Psoas muscle (tissue), 8 donors: ENCODE measurements at places on chromosomes 5 and 9. TPM values are rescaled to one million over a fixed set of nuclear protein-coding genes. Genes with fewer than 3 reads are reported as not detected.
A peak's percentile ranks its signal among the peaks of the same experiment; 100 is the strongest.

DNA sequence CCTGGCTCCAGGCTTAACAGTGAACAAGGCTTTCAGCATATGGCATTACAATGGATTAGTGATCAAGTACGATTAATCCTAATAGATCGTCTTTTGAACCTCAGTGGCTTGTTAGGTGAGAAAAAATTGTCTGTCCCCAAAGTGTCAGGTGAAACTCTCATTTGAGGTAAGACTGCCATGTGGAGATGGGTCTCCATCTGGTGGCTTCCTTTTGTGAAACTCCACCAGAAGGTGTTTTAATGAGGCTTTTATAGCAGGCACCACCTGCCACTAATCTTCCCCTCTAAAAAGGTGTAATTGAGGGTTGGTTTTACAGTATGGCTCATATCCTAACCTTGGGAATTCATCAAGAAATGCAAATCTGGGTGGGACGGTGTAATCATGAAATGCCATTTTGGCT lies 471.1 kb upstream of the MPDZ start:
- no peak for DNase-seq

- DNase-seq, result no peak
Measured at GRCh38 chr5:170769898-170770416, 13.6 kb upstream of the GABRP start.

DNA sequence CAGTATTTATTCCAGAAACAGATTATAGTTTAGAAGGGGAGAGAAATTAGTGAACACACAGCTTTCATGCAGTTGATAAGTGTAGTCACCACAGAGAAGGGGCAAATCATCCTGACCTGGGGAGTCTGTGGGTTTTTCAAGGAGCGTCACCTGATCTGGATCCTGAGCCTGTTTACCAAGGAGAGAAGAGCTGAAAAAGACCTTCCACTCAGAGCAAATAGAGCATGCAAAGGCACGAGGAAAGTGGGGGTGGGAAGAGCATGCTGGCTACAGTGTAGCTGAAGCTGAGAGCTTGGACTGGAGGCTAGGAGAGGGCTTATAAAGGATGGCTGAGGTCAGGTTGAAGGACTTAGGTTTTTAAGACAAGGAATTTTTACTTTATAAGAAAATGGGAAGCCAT lies 30.4 kb downstream of the ACO1 start:
- no peak for DNase-seq

GRCh38 chr9:35395076-35395705 lies 94.7 kb upstream of the RUSC2 start:
- DNase-seq, result peak; percentile 69

DNA sequence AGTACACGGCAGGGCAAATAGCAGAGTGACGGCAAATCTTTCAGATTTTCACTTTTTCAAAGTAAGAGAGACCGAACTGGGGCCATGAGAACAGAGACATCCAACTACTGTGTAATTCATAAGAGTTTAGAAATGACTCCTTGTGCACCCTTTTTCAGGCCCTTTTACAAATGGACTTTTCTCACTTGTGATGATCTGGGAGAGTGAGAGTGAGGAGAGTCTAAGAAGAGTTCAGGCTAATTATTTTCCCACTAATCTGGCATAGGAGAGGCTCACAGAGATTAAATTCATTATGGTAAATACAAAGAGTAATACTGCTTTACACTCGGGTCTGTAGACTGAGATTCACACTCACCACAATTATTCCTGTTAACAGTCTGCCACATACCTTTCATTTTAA lies 880 bp upstream of the CCNG1 start:
- no peak for DNase-seq

DNA sequence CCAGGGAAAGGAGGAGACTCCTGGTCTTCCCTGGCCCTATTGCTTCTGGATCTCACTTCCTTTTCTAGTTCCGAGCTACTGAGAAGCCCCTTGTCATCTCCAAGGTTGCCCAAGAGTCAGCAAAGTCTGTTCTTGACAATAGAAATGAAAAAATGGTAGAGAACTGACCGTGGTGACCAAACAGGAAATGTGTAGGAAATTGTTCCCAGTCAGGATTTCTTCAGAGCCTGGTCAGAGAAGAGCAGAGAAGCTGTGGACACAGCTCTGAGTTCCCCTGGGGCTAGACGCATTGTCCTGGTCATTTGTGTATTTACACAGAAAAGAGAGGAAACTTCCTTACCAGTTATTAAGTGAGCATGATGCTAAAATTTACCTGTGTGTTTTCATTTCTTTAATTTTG lies 35.6 kb downstream of the S1PR3 start:
- DNase-seq, result no peak

The C5orf34 gene
- total RNA-seq, result 0.54 TPM

DNA sequence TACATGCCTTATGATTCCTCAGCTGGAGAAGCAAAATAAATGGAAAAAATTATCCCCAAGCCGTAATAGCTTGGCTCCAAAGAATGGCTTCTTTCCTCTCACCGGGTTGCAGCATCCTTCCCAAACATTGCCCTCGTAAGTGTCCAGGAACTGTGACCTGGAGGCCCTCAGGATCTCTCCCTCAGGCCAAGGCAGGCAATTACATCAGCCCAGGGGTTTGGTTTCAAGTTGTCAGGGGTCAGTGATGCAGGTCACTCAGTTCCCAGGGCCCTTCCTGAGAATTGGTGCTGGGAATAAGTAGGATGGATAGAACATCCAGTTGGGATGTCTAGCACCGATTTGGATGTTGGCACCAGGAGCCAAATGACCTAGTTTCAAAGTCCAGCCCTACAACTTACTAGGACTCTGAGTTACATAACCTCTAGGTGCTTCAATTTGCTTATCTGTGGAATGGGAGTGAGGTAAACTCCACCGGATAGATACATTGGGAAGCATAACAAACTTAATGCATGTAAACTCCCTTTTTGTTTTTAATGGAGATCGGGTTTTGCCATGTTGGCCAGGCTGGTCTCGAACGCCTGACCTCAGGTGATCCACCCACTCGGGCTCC lies 133.5 kb upstream of the DAP start:
- DNase-seq, result no peak

GRCh38 chr5:110549301-110549700 lies 177.2 kb downstream of the TMEM232 start:
- no peak for DNase-seq

The CSF1R gene
- 6.5 TPM for total RNA-seq

DNA sequence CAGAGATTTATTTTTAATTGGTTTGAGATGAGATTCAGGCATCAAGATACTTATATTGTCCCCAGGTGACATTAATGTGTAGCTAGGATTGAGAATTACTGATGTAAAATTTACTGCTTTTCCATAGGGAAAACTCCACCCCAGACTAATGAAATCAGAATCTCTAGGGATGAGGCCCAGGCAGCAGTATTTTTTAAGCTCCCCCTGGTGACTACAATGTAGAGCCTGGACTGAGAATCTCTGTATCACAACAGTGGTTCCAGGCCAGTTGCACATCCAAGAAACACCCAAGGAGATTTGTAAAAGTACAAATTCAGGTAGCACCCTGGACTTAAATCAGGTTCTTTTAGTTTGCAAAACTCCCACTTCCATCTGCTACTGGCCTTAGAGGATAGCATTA lies 185.7 kb downstream of the MARCHF11 start:
- DNase-seq, result no peak

DNA sequence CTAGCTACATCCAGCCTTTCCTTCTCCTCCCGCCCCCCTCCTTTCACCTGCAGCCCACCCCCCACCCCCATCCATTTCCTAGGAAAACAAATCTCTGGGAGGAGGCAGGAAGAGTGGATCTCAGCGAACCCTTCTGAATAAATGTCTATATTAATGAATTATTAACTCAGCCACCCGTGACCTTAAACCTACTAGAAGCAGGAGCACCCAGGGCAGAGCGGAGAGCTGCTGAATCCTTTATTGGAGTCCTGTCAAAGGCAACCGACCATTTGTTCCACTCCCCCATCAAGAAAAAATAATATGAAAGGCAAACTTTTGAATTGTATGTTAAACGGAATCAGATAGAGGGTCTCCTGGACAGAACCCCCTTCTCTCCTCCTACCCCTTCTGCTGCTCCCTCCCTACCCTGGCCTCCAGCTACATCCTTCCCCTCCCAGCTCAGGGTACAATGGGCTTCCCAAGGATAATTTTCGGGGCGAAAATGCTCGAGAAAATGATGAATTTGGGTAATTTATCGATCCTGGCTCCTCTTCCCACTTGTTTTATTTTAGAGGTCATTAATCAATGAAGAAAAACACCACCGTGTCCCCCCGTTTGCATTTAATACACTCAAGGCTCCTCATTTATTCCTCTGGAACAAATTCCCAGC lies 3.3 kb upstream of the PRDM6 start:
- DNase-seq, result no peak

DNA sequence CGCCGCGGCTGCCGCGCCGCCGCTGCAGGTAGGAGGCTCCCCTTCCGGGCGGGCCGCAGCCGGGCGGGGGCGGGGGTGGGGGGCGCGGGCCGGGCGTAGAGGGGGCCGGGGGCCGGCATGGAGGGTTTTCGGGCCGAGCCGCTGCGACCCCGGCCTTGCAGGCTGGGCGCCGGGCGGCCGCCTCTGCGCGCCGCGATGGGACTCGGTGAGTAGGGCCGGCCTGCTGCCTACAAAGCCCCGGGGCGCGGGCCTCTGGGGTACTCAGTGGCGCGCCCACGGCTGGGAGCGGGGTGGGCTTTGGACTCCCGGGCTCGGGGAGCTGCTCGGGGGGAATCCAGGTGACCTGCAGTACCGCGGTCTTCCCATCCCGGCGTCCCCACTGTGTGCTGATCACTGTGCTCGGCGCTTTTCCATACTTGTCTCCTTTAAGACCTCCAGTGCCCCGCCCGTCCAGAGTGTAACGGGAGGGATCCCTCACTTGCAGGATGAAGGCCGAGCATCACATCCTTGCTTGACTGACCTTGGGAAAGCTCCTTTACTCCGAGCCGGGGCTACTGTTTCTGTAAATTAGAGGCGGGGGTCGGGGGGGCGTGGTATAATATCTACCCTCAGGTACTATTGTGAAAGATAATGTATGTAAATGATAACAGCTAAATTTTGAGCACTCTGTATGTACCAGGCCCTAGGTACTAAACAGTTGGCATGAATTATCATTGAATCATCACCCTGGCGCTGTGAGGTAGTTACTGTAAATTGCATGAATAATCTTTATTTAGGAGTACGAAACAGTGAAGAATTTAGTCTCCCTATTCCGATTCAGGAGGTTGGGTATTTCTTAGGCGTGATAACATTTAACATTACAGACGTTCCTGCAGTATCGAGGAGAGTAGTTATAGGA lies 672 bp downstream of the MSANTD3 start:
- peak; percentile 54 for DNase-seq

- peak; percentile 35 for DNase-seq
Measured at GRCh38 chr5:177357459-177358351, at the start of gene RGS14. Gene RGS14, plus strand, starts transcription at chr5:177357924. Its CDS starts 101 bp downstream, at chr5:177358025.

The CKMT2 gene
- 555 TPM for total RNA-seq

GRCh38 chr9:114680259-114681001 lies 1.6 kb downstream of the TEX48 start:
- no peak for DNase-seq

GRCh38 chr5:128519827-128520226 lies 18.2 kb downstream of the FBN2 start:
- no peak for DNase-seq

The TMC1 gene
- total RNA-seq, result 0.34 TPM

GRCh38 chr5:157354800-157355199 lies 88.9 kb downstream of the CYFIP2 start:
- DNase-seq, result no peak

The AJM1 gene
- 2.6 TPM for total RNA-seq

GRCh38 chr5:104456122-104456521 lies 893.5 kb upstream of the NUDT12 start:
- DNase-seq, result no peak

The PIP5KL1 gene
- not detected for total RNA-seq

The CARTPT gene
- not detected for total RNA-seq

The IFNK gene
- total RNA-seq, result not detected

- no peak for DNase-seq
Measured at GRCh38 chr5:149860801-149861322, 83.7 kb downstream of the PDE6A start.

GRCh38 chr5:24606971-24607370 lies 37.8 kb downstream of the CDH10 start:
- DNase-seq, result no peak

The OR1J2 gene
- not detected for total RNA-seq

DNA sequence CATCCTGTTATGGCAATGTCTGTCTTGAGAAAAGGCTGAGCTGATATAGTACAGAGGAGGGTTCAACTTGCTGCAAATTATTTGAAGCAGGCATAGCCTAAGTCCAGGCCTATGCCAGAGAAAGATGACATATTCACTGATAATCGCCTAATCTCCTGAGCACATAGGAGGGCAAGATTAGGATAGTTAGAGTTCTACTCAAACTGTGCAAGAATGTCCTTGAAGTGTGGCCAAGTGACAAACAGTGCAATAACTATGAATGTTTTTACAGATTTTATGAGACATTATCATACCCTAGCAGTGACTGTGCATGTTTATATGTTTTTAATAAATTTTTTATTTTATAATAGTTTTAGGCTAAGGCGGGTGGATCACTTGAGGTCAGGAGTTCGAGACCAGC lies 96.2 kb downstream of the TSSK1B start:
- DNase-seq, result no peak

The PAX5 gene
- total RNA-seq, result 0.09 TPM

DNA sequence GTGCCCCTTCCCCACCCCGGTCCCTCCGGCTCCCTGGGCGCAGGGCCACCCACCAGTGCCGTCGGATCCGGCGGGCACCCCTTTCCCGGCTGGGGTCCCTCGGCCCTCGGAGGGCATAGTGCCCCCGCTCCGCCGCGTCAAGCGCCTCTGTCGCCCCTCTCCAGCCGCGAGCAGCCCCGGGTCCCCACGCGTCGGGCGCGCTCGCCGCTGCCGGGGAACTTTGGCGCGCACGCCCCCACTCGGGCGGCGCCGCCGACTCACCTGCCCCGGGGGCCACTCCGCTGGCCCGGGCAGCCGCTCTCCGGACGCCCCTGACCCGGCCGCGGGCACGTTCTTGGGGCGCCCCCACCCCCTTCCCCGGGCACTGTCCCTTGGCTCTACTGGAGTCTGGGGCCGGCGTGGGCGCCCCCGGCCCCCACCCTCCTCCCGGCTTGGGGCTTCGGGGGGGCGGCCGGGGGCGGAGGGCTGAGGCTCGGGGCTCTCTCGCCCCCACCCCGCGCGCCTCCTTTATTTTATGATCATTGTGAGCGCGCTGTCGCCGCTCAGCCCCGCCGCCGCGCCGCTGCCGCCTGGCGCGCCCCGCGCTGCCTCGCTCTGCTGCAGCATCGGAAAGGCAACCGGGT lies 1.1 kb upstream of the FAM78A start:
- no peak for DNase-seq

The SLC36A2 gene
- 14.5 TPM for total RNA-seq

The GABBR2 gene
- total RNA-seq, result 0.42 TPM
